Stimulated activated CD4-positive, alpha-beta T cell treated with anti-CD3 and anti-CD28 coated beads, TNF-alpha, amount 100 ng/mL, for 1 hour (primary cell): ENCODE measurements at places on chromosomes 2 and 18.

GRCh38 chr2:196263181-196263747, 91.9 kb upstream of the STK17B start:
- DNase-seq: peak; percentile 30

- no peak for DNase-seq
Observed at GRCh38 chr18:12694032-12694431, 8.5 kb downstream of the CEP76 start.

- DNase-seq: no peak
Observed at GRCh38 chr18:58618822-58619595, 9.9 kb downstream of the ALPK2 start.

GRCh38 chr2:130869441-130870160, 32.9 kb downstream of the ARHGEF4 start:
- DNase-seq: no peak

- no peak for DNase-seq
Observed at GRCh38 chr2:64854773-64855237, 134.4 kb upstream of the SLC1A4 start.

GRCh38 chr18:63617915-63618234, 26.2 kb downstream of the SERPINB4 start:
- no peak for DNase-seq

DNA sequence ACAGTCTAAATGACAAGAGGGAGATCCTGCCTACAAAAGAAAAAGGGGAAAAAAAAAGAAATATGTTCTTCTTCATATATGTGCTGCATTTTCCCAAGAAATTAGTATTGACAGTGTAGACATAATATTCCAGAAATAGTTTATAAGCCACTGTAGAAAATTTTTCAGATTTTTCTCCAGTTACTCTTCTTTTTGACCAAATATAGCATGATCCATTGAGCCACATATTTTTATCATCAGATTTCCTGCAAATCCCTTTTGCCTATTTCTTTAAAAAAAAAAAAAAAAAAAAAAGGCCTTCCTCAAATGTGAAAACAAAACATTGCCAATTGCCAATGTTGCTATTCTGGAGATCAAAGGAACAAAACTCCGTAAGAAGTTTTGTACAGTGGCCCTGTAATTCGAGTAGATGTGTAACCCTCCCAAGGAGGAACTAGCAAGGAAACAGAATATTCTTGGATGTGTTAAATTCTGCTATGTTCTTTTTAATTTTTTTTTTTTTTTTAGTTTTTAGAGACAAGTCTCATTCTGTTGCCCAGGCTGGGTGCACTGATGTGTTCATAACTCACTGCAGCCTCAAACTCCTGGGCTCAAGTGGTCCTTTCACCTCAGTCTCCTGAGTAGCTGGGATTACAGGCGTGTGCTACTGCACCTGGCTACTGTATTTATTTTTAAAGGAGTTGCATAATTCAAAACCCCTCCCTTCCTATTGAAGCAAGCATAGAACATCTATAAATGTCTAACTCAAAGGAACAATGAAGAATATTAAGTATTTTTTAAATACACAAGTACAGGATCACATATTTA, 12.5 kb upstream of the CABYR start:
- no peak for DNase-seq

DNA sequence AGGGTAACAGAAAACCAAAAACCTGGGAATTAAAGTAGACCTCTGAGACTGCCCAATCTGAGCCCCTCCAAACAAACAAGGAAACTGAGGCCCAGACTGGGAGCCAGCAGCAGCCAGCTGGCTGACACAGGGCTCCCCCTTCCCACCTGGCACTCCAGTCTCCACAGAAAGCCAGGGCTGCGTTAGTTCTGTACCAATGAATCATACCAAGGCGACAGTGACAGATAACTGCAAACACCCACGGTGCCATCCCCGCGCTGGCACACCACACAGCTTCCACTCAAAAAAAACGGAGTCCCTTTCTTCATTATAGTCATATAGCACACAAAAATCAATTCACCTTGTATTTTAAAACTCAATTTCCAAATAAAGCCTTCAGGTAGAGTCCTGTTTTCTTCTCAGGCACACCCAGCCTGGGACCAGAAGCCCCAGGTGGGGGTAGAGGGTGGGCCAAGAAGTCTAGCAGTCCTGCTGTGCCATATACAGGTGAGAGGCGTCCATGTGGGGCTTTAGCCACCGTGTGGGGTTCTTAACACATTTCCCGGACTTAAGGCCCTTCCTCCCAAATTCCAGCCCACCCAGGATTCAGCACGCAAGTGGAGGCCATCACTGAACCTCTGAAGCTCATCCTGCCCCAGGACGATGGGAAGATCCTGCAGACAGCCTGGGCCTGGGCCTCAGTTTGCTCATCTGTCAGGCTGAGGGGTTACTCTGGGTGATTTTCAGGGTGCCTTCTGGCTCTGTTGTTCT, 1.2 kb downstream of the PER2 start:
- no peak for DNase-seq
